NCI-H345 (cell line): ENCODE measurements at places on chromosomes 12 and 14.

DNA sequence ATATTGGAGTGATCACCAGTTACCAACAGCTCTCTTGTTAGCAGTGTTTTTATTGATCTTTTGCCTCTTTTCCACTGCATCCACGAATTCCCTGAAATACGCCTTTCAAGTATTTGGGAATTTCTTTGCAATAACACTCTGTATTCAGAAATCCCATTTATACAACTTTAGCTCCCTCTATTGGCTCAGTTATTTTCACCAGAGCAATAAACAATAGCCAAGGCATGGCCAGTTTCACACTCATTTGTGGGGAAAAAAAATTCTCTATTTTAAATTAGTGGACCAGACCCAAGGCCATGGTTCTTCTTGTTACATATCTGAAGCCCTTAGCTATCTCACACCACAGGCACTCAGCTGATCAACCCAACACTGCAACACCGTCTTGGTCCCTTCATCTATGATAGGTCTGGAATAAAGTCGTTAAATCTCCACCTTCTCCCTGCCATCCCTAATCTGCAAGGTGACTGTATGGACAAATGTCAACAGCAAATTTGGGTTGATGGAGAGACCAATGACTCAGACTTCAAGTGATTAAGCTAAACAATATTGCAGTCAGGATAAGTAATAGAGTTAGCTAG is 92.4 kb upstream of the TMEM260 start:
- DNase-seq: no peak

DNA sequence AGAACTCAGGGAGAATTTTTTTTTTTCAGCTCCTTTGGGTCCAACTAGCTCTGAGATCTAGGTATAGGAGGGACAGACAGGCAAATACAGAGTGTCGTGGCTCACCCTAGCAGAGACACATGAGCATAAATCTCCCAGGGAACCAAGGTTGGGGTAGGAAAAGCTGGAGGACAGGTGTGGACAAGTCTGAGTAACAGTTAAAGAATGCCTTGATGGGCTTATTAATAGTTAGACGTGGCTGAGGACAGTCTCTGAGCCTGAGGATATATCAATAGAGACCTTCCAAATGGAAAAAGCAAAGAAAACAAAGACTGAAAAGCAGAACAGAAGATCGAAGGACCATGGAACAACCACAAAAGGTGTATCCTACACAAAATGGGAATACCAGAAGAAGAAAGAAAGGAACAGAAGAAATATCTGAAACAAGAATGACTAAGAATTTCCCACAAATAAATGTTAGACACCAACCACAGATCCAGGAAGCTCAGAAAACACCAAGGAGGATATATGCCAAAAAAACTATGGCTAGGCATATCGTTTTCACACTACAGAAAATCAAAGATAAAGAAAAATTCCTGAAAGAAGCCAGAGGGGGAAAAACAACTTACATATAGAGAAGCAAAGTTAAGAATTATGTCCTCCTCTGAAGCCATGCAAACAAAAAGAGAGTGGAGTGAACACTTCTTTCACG is 80.9 kb downstream of the PTPRB start:
- DNase-seq: no peak

GRCh38 chr14:40903709-40904108 is 703.0 kb upstream of the LRFN5 start:
- no peak for DNase-seq

DNA sequence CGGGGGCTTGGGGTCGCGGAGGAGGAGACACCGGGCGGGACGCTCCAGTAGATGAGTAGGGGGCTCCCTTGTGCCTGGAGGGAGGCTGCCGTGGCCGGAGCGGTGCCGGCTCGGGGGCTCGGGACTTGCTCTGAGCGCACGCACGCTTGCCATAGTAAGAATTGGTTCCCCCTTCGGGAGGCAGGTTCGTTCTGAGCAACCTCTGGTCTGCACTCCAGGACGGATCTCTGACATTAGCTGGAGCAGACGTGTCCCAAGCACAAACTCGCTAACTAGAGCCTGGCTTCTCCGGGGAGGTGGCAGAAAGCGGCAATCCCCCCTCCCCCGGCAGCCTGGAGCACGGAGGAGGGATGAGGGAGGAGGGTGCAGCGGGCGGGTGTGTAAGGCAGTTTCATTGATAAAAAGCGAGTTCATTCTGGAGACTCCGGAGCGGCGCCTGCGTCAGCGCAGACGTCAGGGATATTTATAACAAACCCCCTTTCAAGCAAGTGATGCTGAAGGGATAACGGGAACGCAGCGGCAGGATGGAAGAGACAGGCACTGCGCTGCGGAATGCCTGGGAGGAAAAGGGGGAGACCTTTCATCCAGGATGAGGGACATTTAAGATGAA is 630 bp downstream of the FOS start:
- peak; percentile 53 for DNase-seq

DNA sequence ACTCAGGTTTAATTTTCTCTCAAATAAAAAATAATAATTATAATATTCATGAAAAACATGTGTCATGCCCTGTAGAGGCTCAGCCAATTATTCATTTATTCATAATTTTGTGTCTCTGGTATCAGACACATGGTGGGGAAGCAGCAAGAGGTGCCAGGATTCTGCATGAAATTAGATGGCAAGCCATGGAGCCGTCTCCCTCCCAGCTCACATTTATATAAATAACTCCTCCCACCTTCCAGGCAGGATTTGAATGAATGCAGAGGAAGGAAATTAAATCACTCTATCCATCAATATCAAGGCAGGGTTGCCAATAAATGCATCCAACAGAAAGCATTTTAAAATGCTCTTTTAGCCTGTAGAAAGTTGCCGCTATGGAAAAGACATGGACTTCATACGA is 98.1 kb downstream of the PTPRR start:
- no peak for DNase-seq

- DNase-seq: no peak
Observed at GRCh38 chr12:27246774-27247173, 2.7 kb downstream of the STK38L start.

DNA sequence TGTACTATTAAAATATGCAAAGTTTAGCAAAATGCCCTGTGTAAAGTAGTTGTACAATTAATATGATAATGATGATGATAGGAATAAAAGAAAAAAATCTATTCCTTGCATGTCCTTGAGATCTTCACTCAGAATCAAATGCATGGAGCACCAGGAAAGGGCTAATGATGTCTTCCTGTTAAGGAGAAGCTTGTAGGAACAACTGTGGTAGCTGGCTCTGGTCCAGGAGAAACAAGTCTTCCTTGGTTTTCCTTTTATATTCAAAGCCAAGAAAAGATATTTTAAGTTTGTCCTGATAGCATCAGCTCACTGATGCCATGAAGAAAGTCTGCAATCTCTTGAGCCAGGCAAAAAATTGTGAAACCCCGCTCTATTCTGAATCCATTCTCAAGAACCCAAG is 138.9 kb downstream of the PIK3C2G start:
- DNase-seq: no peak

- DNase-seq: no peak
Observed at GRCh38 chr12:24839268-24839791, 109.6 kb downstream of the BCAT1 start.

- no peak for DNase-seq
Observed at GRCh38 chr12:50825372-50825838, 17.3 kb upstream of the TMPRSS12 start.

- DNase-seq: no peak
Observed at GRCh38 chr12:116372815-116373214, 95.3 kb upstream of the MED13L start.

- DNase-seq: no peak
Observed at GRCh38 chr14:81555051-81555450, 21.4 kb upstream of the SEL1L start.

GRCh38 chr12:93748672-93749383 is 71.7 kb downstream of the CRADD start:
- DNase-seq: no peak

DNA sequence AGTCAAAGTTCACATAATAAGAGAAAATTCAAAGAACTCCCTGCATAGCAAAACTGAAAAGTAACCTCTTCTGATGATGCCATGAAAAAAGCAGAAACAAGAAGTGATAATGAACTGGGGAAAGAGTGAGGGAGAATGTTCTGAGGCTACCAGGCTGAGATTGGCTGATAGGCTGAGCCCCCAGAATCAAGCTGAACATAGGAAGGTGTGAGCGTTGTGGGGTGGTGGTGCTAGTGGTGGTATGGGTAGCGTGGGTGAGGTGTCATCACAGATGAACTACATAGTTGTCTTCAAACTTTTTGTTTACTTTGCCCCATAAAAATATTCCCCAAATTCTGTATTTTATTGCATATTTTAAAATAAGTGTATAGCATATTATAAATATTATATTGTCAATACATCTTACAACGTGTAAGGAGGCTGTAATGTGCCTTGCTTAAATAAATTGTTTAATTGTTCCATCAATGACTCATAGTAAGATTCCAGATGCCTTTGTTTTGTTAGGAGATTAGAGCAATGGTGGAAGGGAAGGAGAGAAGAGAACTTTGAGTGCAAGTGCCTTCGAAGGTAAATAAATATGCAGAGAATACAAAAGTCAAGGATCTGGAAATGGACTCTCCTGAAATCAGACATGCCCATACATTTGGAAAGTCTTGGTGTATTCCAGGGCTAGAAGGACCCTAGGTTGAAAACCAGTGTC is 15.8 kb upstream of the CFAP54 start:
- DNase-seq: no peak

DNA sequence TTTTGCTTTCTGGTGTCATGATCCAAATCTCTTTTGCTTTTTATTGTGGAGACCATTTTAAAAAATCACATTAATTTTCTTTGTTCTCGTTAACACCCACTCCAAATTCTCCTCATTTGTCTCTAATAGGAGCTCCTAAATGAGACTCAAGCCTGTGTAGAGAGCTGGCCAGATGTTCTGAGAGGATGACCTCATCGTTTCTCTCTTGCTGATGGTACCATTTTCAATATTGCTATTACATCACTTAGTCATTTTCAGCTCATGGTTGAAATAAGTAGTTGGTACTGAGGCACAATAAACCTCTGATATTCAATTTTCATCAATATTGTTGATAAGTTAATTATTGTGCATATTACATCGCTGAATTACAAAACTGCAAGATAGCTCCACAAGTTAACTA is 31.5 kb downstream of the SPTB start:
- no peak for DNase-seq

- no peak for DNase-seq
Observed at GRCh38 chr12:95520816-95521215, 30.5 kb downstream of the USP44 start.

DNA sequence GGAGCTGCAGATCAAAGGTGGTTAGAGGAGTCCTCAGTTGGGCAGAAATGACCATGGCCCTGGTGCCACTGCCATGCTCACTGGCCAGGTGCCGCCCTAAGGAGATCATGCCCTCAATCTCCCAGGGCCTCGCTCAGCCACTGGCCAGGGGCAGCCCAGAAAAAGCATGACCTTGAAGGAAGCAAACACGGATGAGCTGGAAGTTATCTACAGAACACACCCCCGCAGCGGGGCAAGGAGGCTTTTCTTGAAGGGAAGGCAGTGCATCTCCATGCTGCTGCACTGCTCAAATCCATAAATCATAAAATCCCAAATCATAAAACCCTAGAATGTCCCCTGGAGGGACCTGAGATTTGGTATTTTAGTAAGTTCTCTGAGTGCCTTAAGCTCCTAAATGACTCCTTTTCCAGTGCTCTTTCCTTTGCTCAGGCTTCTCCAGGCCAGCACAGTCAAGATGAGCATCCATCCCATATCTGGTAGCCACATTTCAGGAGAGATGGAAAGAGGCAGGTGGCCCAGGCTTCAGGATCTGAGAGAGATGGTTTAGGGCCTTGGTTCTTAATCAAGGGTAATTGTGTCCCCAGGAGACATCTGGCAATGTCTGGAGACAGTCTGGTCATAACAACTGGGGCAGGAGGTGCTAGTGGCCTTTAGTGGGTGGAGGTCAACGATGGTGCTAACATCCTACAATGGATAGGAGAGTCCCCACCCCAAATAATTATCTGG is 217.3 kb downstream of the RBM19 start:
- DNase-seq: no peak

GRCh38 chr12:62817556-62818271 is 117.2 kb downstream of the PPM1H start:
- no peak for DNase-seq

- no peak for DNase-seq
Observed at GRCh38 chr12:111283521-111283920, 85.4 kb downstream of the PHETA1 start.

GRCh38 chr12:30997685-30998440 is 71.3 kb downstream of the TSPAN11 start:
- DNase-seq: no peak

DNA sequence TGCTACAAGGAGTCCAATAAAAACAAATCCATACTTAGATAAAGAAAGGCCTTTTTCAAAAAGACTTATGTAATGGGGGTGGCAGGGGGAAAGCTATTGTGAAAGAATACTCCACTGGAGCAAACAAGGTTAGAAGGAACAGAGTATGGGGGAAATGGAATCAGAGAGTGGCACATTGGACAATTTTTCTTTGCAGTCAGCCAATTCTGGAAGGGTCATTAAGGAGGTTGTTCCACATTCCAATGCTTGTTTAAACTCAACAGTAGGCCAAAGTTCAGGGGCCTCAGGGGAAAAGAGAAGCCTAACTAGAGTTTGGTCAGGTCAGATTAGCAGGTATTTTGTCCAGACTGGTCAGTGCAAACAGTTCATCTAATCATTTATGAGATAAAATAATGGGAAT is 105.2 kb upstream of the RESF1 start:
- no peak for DNase-seq

DNA sequence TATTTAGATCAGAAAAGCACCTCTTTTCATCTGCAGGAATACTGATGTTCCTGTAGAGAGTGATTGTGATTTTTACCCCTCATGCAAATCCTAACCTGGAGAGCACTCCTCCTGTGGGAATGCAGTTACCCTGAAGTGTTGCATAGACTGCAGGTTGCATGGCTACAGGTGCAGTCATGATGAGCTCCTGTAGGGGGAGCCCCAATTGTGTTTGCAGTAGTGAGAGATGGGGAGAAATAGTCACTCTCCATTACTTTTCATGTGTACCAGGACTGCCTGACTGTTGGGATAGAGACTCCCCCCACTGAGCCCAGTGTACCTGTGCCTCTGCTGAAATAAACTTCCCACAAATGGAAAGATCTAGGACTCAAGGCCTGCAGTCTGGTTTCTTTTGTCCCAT is 1086.5 kb downstream of the SLC6A15 start:
- DNase-seq: no peak

GRCh38 chr12:55737581-55738122 is 5.3 kb upstream of the GDF11 start:
- no peak for DNase-seq
